CD8-positive, alpha-beta T cell (primary cell): ENCODE measurements at places on chromosomes 7 and 10.

DNA sequence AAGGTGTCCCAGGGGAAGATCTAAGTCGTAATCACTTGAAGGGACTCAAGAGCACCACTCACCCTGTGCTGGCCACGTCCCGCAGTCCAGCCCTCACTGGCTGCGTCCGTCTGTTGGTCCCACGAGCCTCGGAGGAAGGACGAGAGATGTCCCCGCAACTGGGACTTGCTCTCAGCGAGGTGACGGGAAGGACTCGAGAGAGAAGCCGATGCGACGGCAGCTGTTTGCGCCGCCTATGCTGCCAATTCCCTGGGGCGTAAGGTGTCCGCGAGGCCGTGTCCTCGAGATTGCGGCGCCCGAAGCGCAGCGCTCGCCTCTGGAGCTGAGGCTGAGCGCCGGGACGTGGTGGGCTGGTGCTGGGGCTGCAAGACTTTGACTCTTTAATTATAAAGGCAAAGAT lies 100.6 kb upstream of the SEMA3E start:
- no peak for DNase-seq

DNA sequence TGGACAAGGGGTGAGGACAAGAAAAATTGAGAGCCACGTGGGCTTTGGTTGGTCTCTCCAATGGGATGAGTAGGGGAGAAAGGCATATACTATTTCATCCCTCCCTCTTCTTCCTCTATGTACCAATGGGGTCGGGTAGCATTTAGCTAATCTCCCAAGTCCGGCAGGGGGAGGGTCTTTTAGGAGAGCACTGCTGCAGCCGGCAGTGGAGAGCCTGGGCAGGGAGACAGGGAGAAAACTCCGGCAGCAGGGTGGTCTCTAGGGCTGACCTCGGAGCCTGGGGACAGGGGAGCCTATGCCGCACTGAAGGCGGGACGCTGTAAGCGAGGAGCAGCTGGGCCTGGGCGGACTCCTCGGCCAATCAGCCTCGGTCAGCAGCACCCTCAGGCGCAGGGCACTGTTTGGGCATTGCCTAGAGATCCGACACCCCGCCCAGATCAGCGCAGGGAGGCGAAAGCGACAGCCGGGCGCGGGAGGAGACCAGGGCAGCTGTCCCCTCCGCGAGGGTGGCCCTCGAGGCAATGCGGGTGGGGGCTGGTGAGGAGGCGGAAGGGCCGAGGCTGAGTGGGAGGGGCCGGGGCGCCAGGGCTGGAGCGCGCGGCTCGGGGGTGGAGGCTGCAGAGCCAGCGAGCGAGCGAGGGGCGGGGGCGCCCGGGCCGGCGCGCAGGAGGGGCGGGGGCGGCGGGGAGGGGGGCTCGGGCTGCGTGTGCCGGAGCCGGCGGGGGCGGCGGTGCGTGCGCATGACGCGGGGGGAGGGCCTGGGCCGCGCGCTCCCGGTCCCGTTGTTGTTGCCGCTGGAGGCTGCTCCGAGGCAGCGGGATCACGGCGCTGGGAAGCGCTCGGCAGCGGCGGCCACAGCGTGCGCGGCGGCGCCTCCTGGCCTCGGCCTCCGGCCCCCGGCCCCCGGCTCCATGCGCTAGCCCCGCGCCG lies at the start of gene AGAP3:
TSS of gene AGAP3 (plus strand) at position 785 of the 930 bp plus-strand sequence. CDS start 267 bp downstream, outside the sequence.
- DNase-seq: peak; percentile 31

DNA sequence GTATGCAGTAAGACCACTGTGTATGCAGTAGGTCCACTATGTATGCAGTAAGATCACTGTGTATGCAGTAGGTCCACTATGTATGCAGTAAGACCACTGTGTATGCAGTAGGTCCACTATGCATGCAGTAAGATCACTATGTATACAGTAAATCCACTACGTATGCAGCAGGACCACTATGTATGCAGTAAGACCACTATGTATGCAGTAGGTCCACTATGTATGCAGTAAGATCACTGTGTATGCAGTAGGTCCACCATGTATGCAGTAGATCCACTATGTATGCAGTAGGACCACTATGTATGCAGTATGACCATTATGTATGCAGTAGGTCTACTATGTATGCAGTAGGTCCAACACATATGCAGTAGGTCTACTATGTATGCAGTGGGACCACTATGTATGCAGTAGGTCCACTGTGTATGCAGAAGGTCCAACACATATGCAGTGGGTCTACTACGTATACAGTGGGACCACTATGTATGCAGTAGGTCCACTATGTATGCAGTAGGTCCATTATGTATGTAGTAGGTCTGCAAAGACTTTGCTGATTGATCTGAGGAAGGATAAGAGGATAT lies 313.6 kb downstream of the ADARB2 start:
- DNase-seq: no peak

- peak; percentile 78 for DNase-seq
Observed at GRCh38 chr10:88091490-88092061, 228.2 kb downstream of the PTEN start.

DNA sequence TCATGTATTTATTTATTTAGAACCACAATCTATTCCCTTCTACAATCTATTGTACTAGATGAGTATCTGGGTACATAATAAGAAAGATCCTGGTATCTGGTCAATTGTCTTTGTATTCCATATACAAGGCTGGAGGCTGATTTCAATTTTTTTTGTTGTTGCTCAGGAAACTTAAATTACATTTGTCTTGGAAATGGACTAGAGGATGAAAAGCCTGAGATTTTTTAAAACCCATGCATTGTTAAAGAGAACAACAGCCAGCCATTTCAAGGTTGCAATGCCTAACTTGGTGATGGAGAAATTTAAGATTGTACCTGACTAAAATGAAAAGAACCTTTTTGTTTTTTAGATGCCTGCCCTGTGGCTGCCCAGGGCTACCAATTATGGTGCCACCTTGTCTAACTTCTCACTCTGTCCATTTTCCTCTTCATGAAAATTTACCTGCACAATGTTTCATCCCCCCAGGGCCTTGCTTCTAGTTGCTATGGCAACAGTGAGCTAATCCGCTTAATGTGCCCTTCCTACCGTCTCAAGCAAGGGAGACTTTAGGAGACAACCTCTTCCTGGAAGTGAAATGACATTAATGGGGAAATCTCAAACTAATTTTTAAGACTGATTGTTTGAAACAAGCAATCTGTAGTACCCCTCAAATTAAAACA lies 203.7 kb upstream of the PHYHIPL start:
- no peak for DNase-seq

DNA sequence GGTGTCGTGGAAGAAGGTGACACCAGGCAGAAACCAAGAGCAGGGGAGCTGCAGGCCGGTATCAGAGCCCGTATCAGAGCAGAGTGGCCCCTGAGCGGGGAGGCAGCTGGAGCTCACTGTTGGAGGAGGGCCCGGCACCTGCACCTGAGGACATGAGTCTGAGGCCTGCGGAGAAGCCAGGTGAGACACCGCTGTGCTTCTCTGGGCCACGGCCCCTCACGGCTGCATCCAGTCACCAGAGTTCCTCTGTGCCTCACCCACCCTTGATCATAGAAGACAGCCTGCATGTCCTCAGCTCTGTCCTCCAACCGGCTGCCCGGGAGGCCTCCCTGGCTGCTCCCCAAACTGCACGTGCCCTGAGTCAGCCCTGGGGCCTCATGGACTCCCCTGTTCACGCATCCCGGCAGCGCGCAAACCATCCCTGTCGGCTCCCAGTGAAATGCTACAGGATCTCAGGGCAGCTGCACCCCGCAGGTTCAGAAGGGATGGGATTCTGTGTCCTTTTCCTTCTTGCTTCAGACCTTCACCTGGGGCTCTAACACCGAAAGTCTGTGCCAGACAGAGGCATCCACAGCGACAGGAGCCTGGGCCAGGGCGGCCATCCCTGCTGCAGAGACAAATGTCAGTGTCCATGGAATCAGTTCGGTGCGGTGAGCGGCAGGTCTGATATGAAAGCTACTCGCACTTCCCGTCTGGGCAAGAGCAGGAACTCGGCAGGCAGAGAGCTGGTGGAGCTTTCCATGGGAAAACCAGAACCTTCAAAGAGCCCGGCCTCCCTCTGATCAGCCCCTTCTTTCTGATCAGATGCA lies 111.9 kb upstream of the FAM20C start:
- DNase-seq: no peak

DNA sequence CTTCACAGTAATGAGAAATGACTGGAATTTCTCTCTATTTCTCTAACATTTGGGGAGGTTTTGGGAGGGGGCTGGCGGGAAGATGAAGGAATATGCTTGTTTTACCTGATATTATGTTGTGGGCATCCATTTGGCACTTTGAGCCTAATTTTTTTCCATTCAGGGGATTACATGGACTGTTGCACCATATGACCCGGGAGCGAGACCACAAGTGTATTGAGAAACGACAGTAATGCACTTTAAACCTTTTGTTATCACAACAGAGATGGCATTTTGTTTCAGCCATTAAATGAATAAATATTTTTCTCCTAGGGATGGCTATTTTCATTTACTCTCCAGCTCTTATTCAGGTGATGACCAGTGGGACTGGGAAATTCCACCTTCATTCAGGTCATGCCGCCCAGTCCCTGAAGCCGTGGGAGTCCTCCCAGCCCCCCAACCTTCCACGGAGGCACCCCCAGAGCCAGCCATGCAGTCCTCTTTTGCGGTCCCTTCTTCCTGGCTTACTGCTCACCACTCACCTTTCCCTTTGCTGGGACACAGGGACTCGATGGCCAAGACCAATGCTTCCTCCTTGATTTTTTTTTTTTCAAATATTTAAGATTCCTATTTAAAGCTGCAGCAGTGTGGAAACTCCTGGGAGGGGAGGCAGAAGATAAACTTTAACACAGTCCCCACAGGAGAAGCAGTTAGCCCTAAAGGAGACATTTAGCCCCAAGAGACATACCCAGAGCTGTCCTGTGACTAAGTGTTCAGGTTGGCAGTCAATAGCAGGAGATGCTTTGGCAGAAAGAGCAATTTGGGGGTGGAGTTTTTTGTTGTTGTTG lies 190.9 kb upstream of the YAE1 start:
- no peak for DNase-seq

DNA sequence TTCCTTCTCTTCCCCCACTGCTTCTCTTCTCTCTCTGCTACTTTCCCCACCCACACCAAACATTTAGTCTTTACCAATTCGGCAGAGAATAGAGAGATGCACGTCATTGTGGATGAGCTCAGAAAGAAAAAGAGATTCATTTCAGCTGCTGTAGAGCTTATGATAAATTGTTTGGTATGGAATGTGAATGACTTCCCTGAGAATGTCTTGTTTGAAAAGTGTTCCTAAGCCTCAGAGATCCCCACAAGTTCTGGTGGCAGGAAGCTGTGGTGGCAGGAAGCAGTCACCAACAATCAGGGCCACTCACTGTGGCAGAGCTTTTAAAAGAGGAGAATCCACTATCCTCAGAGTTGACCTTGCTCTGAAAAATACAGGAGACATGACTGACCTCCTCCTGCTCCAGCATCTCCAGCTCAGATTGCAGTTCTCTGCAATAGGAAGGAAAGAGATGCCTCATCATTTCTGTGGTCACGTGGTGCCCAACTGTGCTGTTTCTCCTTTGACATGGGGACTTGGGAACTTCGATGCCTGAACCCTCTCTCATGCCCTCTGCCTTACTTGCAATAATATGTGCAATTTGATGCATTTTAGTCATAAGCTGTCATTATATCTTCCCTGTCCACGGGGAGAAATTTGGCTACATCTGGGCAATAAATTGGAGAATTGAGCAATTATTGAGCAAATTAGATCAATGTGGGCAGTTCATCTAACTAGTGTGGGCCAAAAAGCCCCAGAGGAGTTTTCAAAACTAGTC lies 76.5 kb downstream of the BMPER start:
- DNase-seq: no peak

GRCh38 chr7:6235029-6235871 lies 37.2 kb downstream of the CYTH3 start:
- no peak for DNase-seq

- no peak for DNase-seq
Observed at GRCh38 chr10:129846991-129847391, 117.1 kb downstream of the EBF3 start.

GRCh38 chr7:91720260-91720937 lies 160.1 kb downstream of the MTERF1 start:
- no peak for DNase-seq

DNA sequence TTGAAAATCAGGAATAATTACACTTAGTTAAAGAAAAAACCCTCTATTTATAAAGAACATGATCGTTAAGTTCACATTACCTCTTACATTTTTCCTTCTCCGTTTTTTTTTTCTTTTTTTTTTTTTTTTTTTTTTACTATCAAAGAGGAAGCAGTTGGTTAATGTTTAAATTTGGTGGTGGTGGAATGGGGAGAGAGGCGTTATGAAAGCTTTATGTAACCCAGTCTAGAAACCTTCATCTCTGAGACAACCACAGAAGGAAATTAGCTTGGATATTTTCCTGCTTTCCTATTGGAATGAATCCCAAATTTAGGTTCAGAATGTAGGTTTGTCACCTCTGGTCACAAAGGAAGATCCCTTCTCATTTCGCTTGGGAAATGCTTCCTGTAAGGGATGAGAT lies 31.5 kb upstream of the LHFPL3 start:
- no peak for DNase-seq

DNA sequence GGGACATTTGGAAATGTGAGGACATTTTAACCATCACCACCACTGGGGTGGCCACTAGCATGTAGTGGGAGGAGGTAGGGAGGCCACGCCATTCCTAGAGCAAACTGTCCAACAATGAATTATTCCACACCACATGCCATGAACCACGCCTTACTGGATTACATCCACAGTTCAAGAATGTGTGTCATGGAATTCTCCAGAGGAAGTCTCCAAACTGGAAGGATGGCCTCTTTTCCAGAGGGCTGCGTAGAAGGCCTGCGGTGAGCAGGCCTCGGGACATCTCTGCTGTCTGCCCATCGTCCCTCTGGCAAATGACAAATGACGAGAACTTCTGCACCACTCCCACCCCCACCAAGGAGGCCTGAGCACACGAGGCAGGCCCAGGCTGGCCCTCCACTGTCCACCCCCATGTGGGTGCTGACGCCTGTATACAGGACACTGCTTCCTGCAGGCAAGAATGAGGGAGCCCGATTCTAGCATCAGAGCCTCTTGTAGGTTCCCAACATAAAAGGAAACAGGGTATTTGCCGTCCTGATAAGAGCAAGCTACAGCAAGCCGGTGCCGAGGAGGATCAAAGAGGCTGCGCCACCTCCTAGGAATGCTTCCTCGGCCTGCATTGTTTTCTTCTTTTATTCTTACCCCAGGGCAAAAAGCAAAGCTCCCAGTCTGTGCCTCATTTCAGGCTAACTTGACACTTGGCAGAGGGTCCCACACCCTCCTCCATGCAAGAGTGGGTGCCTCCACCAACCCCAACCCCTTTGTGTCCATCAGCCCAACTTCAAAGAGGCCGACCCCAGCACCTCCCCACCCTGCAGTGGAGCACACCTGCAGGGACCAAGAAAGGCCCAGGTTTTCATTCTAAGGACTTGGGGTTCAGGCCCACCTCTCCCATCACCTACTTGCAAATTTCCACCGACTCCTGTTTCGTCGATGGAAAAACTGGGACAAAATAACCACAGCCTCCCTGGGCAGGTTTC lies 23.9 kb downstream of the TNS3 start:
- DNase-seq: no peak

GRCh38 chr7:85823396-85824080 lies 636.7 kb upstream of the SEMA3D start:
- no peak for DNase-seq

DNA sequence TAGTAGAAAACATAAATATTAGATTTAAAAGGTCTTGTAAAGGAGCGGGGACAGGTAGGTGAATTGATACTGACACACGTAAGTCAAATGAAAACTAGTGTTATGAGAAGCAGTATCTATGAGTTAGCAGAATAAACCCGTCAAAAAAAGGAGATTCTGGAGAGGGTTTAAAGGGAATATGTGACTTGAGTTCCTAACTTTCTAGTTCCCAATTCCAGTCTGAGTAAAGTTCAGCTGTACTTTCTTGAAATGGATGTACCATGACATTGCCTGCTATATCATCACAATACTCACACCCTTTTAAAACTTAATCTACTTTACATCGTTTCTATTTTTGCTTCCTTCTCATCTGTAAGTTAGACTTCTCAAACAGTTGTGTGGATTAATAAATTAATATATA lies 122.2 kb downstream of the NRBF2 start:
- DNase-seq: no peak
